ENCODE measurements at places on chromosomes 12 and 14.

- DNase-seq = no peak
Observed at GRCh38 chr12:49358483-49359141, 8.7 kb upstream of the SPATS2 start.

- DNase-seq = peak; percentile 69
Observed at GRCh38 chr14:34872822-34873588, 2.2 kb downstream of the BAZ1A start.

GRCh38 chr14:89013098-89013504 is 188.7 kb downstream of the TTC8 start:
- no peak for DNase-seq

DNA sequence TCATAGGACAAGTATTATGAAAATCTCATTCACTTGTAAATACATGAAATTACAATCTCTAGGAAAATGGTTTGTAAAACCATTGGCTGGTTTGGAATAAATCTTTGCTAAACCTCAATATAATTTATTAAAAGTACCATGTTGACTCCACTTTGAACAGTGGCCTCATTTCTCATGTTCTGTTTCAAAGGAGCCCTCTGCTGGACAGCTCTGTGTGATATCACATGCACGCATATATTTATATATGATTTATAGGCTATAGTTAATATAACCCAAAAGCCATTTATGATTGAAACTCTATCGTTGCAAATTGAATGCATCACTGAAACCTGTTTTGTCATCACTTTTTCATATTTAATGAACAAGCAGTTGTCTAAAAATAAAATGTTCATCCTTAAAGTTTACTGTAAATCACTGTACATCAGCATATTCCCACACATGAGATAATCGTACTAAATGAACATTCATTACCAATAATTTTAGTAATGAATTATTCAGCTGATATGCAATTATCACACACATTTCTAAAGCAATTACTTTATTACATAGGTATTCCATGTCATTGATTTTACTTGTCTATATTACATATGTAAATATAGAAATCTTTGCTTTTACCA is 493.8 kb downstream of the NPAS3 start:
- no peak for DNase-seq

DNA sequence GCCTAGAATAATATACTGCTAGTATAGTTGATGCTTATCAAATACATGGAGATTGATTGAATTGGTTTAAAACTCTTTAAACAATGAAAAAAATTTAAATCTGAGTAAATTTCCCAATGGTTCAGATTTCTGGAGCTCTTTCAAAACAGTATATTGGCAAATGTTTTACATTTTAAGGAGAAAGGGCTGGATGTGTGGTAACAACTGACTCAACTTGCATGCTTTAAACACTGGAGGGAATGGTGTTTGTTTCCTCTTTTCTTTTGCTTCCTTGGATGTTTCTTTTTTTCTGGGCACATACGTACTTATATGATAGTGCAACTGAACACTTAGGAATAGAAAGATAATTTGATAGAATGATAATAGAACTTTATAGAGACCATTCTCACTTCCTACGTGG is 73.8 kb upstream of the RFX4 start:
- DNase-seq = no peak

DNA sequence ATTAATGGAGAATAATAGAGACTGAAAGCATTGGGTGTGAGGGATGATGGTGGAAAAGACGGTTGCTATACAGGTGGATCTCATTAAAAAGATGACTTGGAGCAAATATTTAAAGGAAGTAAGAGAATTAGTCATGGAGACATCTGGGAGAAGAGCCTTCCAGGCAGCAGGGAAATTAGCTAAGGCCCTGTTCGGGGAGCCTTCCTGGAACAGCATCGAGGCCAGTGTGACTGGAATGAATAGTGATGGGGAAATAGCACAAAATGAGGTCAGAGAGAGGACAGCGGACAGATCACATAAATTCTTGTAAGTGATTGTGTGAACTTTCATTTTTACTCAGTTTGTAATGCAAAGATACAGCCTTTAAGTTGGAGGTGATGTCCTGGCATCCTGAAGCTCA is 842.3 kb downstream of the SLC6A15 start:
- no peak for DNase-seq

DNA sequence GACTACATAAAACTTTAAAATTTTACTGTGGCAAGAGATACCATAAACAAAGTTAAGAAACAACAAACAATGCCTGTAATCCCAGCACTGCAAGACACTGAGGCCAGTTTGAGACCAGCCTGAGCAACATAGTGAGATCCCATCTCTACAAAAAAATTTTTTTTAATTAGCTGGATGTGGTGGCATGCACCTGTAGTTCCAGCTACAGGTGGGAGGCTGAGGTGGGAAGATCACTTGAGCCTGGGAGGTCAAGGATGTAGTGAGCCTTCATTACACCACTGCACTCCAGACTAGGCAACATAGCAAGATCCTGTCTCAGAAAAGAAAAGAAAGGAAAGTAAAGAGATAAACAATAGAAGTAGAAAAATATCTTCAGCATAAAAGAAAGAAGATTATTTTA is 3.3 kb upstream of the TEX52 start:
- no peak for DNase-seq

GRCh38 chr14:88029500-88029899 is 24.6 kb downstream of the GPR65 start:
- DNase-seq = no peak

- no peak for DNase-seq
Observed at GRCh38 chr14:56855891-56856461, 45.7 kb upstream of the OTX2 start.

- DNase-seq = no peak
Observed at GRCh38 chr14:68283378-68284123, 464.0 kb downstream of the RAD51B start.

DNA sequence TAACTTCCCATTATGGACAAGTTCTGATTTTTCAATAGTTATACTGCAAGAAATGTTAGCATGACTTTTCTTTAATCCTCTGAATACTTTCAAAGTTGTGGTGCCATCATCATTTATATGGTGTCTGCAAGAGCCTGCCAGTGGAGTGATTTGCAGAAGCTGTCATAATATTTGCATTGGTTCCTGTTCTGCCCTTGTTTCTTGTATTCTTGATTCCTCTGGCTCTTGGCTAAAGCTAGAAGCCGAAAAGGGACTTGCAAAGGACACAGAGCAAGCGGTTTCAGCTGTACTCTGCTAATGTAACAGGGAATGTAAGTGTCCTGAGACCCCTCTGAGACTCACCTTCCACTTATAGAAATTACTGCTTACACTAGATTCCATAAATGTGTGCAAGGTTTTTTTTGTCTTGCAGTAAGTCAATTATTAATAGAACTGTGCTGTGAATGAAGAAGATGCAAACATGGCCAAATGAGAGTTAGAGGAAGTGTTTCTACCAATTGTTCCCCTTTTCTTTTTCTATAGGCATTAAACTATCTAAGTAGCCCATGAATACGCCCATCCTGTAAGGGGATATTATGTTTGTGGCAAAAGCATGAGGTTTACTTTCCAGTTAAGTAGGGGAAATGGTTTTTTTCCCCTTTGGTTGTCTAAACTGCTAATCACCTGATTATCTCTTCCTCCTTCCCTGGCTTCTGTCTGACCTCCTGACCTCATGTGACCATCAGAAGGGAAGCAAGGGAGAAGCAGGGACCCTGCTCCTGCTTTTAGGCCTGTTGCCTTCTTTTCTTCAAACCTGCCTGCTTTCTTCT is 5.3 kb downstream of the DYRK4 start:
- DNase-seq = no peak

- DNase-seq = no peak
Observed at GRCh38 chr12:32734952-32735351, 20.7 kb downstream of the YARS2 start.

- DNase-seq = no peak
Observed at GRCh38 chr14:26594756-26595545, 2.9 kb downstream of the NOVA1 start.

DNA sequence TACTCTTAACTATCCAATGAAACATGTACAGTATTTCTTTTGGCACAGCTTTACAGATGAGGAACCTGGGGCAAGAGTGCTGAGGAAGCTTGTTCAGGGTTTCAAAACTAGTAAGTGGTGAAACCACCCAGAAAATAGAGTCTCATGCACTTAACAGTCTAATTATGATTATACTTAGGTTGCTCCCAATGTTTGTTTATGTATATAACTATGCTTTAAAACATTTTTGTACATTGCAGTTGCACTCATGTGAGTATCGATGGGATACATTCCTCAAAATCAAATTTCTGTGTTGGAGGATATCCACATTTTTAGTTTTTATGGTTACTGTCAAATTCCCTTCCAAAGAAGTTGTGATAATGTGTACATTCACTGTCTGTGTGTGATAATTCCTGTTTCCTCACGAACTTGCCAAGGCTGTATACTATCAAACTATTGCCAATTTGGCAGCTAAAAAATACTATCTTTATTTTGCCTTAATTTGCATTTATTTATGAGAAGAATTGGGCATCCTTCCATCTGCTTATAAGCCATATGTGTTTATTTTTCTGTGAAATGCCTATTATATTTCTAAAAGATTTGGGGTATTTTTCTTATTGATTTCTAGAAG is 143.9 kb upstream of the SSTR1 start:
- DNase-seq = no peak

DNA sequence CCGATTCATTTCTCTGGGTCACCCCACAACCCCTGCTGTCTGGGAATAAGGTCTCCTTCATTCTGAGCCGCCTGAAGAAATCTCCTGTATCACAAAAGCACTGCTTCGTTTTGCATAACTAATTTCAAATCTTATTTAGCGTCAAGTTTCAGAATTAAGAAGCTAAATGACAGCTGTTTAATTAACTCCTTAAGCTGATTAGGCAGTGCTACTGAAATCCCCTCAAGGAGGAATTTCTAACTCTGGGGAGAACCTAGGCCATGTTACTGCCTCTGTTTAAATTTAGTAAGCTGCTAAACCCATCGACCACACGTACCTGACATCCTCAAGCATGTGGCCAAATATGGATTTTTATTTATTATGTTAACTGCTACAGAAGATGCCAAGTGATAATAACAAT is 373.6 kb downstream of the GLT1D1 start:
- DNase-seq = no peak

GRCh38 chr12:40989785-40990184 is 198.3 kb upstream of the PDZRN4 start:
- DNase-seq = no peak

GRCh38 chr12:60112763-60113162 is 516.9 kb downstream of the SLC16A7 start:
- DNase-seq = no peak

DNA sequence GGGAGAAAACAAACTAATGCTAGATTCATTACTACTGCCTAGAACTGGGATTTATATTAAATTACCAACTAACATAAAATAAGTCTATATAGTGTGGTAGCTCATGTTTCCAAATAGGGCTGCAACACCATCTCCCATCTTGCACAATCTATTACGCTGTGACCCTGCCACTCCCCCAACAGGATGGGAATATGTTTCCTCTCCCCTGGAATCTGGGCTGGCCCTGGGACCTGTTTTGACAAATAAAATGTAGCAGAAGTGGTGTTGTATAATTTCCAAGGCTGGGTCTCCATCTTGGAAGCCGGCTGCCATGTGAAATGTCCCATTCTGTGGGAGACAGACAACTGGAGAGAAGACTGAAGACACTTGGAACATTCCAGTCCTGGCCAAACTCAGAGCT is 45.6 kb upstream of the FERMT2 start:
- no peak for DNase-seq

- DNase-seq = no peak
Observed at GRCh38 chr12:71230542-71230941, 72.7 kb upstream of the TSPAN8 start.

DNA sequence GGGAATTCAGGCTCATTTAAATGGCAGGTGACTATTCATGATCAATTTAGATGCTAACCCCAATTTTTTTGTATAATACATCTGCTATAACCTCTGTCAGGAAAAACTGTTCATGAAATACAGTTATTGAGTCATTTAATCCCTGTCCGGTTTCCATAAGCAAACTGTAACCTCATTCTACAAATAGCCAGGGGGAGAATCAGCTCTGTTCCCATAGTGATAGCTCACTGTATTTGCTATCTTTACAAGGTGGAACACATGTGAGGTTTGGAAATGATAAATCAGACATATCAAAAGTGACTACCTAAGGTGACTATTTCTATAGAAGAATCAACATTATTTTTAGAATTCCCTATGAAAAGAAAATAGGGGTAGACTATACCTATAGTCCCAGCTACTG is 38.6 kb upstream of the VPS33A start:
- DNase-seq = no peak

DNA sequence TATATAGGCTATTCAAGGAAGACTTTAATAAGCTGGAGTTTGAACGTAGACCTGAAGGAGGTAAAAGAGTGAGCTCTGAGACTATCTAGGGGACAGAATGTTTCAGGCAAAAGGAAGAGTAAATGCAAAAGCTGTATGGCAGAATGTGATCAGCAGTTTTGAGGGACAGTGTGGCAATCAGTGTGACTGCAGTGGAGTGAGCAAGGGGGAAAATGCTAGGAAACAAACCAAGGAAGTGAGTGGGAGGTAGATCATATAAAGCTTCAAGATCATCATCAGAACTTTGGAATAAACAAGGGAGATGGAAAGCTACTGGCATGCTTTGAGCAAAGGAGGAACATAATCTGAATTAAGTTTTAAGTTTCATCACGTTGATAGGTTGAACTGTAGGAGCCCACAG is 67.5 kb upstream of the BTG1 start:
- no peak for DNase-seq

Measured in amniotic stem cell (primary cell).